LoVo (cell line): ENCODE measurements at places on chromosomes 3 and 15.

GRCh38 chr3:105504440-105504951, 137.8 kb downstream of the ALCAM start:
- DNase-seq, result no peak

GRCh38 chr3:121995161-121996137, 26.6 kb downstream of the ILDR1 start:
- DNase-seq, result peak; percentile 70

DNA sequence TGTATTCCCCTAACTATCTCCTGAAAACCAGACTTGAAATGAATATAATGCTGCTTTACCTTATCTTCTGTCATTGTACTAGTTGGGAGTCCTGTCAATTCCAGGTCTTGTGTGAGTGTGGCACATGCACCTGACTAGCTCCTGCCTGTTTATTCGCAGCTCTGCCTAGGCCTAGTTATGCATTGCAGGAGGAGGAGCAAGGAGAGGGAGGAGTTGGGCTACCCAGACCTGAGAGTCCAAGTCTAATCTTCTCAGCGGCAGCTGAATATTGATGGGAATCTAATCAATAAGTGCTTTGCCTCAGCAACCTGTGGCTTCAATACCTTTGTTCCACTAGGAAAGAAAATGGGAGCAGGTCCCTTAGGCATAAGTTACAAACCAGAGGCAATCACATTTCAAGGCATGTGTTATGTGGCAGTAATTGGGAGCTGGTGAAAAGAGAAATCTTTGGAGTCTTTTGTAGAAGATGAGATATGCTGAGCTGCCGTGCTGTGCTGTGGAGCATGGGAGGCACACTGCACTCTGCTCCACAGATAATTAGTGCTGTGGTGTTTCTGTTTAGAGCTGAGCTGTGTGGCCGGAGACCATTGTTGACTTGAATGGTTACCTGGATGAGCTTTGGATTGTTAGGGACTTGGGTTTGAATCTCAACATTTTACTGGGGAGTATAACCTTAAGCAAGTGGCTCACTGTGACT, at the start of gene SLC2A2:
SLC2A2 (minus strand) TSS at position 124 of the 697 bp plus-strand sequence; CDS start at position 74, 50 bp downstream.
- no peak for DNase-seq

DNA sequence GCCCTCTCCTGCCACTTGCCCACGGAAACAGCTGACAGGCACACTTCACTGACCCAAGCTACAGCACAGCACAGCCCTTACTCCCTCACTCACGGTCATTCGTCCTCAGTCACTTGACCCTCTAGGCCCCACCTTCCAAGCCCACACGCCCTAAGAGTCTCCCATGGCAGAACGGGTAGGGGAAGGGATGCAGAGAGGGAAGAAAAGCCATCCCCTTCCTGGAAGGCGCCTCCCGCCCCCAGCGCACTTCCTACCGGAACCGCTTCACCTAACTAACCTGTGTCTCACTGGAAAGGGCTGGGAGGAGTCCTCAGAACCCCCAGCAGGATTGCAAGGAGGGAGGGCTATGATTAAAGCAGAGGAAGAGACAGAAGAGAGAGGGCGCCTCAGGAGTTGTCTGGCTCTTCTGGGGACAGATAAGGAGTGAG, 22.9 kb downstream of the EPHB3 start:
- DNase-seq, result no peak

GRCh38 chr3:10992943-10993728, 588 bp downstream of the SLC6A1 start:
- DNase-seq, result no peak
